Karpas-422 (cell line): ENCODE measurements at places on chromosomes 7 and 10. TPM values are rescaled to one million over a fixed set of nuclear protein-coding genes. Genes with fewer than 3 reads are reported as not detected.

PHYHIPL gene
- not detected in 2 replicates for total RNA-seq

TFEC gene
- not detected in 2 replicates for total RNA-seq

SLC13A1 gene
- not detected in 2 replicates for total RNA-seq

DNA sequence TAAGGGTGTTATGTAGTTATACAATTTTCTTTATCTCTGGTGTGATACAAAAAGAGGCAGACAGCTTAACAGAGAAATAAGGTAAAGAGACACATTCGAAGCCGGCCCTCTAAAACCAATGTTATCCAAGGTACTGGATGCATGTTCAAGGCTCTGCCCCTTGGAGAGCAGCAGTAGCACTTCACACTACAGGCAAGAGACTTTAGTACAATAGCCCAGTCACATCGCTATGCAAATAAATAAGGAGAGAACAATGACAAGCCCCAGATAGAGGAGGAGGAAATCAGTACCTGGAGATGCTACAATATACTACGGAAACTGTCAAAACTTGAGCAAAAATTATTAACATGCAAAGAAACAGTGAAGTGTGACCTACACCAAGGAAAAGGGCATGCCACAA, 111.1 kb downstream of the ITGB1 start:
- no peak for DNase-seq

- DNase-seq = peak; percentile 38
These were observed 35.0 kb downstream of the SRI start for GRCh38 chr7:88184848-88185304.

DNA sequence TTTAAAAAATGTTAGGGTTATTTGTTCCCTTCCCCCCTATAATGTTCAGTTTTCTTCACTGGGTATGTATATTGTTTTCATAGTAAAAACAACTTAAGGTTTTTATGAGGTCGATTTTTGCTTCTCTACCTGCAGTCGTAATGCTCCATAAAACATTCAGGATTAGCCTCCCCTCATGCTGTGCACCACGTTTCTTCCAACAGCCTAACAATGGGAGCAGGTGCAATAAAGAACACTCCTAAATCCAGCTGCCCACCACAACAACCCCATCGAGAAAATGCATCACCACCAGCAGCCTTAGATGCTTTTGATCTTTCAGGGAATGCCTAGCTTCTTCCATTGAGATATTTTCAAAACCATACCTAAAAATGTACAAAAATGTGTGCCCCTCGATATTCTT, 111.1 kb downstream of the ADAM12 start:
- DNase-seq = no peak

- DNase-seq = no peak
These were observed 145.5 kb downstream of the KLF6 start for GRCh38 chr10:3639546-3639945.

GRCh38 chr7:101814991-101815825, 2.2 kb upstream of the CUX1 start:
- peak; percentile 88 for DNase-seq

GRCh38 chr7:96708872-96709271, 774 bp downstream of the SEM1 start:
- no peak for DNase-seq

DNA sequence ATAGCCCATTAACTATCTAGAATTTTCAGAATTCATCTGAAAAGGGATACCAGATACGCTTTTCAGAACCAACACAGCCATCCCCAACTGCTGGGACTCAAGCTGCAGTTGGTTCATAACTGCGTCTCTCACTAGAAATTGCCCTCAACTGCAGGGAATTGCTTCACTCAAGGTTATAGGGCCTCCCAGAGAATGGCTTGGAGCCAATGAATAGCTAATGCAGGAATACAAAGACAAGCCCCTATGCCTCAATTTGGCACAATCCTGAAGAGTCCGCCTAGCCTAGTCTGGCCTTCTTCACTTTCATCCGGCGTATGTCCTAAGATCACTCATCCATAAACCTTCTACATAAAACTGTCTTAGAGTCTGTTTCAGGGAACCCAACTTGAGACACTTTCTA, 164.0 kb downstream of the SKAP2 start:
- no peak for DNase-seq

DNA sequence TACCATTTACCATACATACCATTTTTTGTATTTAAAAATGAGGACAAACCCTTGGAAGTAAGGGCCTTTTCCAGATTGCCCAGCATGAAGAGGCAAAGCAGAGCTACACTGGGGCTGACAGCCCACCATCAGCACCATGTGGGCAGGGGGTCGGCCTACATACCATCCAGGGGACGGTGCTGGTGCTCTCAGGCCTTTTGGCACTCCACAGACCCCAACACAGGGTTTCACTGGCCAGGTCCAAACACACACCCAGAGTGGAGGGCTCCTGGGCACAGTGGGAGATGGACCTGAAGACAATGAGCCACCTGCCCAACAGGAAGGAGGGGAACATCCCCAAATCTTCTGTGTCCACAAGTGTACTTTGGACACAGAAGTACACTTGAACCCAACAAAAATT, 69.2 kb upstream of the CAMK2B start:
- no peak for DNase-seq

DNA sequence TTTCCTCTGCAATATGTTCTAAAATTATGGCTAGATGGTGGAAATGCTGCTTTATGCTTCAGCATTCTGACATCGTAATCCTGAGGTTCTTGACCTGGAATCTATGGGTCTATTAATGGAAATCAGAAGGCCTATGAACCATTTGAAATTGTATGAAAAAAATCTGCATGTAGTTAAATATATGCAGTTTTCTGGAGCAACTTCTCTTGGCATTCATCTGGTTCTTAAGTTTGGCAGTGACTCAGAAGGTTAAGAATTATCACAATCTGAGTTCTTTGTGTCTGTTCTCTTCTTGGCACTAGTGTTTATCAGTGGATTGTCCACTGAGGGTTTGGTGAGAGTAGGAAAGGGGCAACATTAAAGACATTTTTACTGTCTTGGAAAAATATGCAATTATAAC, 71.1 kb upstream of the FZD1 start:
- no peak for DNase-seq

DNA sequence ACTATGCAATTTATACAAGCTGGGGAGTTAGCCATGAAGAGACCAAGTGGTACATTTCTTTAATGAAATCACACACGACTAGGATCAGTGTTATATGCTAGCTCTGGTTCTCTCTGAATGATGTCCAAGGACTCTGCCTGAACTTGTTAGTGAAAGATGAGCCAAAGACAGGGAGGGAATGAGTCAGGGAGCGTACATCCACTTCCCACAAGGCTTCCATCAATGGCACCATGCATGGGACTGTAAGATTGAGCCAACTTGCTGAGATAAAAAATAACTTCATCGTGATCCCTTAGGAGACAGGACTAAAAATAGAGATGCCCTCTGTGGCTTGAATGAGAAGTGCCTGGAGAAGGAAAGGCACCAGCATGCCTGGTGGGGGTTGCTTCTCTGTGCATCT, 629.7 kb downstream of the ACTR3B start:
- no peak for DNase-seq

DNA sequence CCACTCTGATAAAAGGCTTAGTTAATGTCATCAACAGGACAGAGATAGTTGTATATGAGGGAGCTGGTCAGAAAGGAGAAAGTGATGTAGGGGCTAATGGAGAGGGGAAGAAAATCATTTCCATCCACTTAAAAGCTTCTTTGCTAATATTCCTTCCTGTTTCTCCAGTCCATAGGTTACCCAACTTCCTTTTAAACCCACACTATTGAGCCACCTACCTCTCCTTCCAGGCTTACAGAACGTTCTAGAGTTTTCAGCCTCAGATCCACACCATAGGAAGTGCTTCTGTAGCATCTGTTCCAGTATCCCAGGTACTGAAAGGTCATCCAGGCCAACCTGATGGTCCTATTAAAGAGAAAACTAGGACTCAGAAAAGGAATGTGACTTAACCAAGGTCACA, 28.2 kb downstream of the STRIP2 start:
- DNase-seq = no peak

- DNase-seq = no peak
These were observed 2.8 kb upstream of the TECTB start for GRCh38 chr10:112280205-112280921.

- DNase-seq = no peak
These were observed 269.7 kb downstream of the ZMYND11 start for GRCh38 chr10:404991-405390.

- no peak for DNase-seq
These were observed 199.8 kb downstream of the EBF3 start for GRCh38 chr10:129764011-129764900.

- no peak for DNase-seq
These were observed 19.4 kb downstream of the SCRN1 start for GRCh38 chr7:29970158-29970557.
